ENCODE measurements at places on chromosomes 12 and 14.

DNA sequence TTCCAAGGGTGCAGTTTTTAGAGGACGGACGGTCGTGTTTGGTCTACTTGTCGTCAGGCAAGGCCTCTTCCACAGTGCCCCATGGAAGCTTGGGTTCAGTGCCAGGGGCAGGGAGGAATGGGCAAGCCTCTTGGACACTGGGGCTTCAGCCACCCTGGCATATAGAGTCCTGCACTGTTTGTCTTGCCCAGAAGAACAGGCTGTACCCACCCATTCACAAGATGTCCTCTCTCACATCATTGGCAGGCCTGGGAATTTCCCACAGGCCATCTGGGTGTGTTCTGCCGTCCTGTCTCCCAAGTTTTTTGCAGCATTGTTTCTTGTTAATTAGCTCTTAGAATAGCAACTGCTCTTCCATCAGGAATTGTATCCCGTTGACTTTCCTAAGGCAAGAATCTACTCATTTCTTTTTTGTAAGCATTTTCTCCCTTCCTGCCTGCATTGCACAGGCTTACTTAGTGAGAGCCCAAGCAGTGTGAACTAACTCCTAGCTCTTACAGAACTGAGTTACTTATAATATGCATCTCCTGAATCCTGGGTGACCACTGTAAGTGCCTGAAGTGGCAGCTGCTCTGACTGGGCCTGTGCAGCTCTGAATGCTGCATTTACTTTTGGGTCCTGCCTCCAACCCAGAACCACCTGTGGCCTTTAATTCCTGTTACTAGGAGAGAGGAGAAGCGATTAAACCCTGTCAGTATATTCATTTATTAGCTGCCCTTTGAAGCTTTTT is 149.4 kb upstream of the HIF1A start:
- DNase-seq: no peak

DNA sequence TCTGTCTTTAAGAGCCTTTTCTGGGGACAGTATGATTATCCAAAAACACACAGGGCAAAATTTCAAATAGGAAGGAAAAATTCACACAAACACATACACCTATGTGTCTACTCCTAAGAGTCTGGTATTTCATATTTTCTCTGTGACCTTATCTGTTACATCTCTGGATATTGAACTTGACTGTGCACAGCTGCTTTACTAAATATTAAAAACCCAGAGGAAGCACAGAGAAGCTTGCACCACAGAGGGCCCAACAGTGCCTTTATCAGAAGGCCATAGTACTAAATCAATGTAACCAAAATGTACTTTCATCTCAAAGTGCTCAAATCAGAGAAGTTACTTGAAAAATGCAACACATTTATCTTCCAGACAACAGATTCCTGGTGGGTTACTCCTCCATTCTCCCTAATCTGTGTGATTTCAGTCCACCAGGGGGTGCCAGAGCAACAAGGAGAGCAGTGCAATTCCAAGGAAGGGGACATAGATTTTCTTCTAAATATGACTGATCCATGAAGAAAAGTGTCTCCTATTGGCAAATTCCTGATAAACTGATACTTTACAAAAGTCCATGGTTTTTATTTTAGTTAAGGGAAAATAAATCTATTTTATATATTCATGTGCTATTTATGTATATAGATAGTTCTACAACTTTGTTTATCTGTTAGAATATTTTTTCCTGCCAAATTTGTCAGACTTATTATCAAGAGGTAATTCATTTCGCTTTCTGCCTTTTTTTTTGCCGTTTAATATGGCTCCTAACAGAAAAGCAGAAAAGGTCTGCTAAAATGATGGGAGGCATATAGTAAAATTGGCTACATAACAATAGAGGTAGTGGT is 617.6 kb downstream of the LRFN5 start:
- DNase-seq: peak; percentile 35

GRCh38 chr12:79329933-79330332 is 360.8 kb downstream of the PAWR start:
- DNase-seq: no peak

- no peak for DNase-seq
These were observed 44.7 kb downstream of the GPHB5 start for GRCh38 chr14:63273717-63274655.

Data from activated CD8-positive, alpha-beta T cell treated with anti-CD3 and anti-CD28 coated beads for 36 hours (primary cell).